ENCODE measurements at places on chromosomes 4 and X.

GRCh38 chrX:8632924-8633323 is 99.0 kb downstream of the ANOS1 start:
- DNase-seq = no peak

DNA sequence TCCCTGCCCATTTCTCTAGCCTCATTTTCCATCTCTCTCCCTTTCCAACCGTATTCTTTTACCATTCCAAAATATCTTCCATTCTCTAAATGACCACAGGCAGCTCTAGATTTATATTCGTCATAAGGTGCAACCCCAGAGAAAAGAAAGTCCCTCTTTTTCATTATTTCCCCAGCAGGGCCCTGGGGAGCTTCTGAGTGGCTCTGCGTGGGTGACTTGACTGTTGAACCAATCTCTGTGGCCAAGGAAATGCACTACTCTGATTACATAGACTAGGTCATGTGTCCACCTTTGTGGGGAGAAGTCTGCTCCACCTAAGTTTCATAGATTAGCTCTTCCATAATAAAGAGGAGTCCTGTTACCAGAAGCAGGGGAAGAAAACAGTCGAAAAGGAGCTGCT is 51.4 kb downstream of the ATOH1 start:
- no peak for DNase-seq

GRCh38 chrX:130165181-130165702 is 399 bp downstream of the AIFM1 start:
- no peak for DNase-seq

GRCh38 chr4:156413239-156414135 is 459.8 kb upstream of the CTSO start:
- no peak for DNase-seq

Measured in head of caudate nucleus (tissue), 42 donors.